ENCODE measurements at places on chromosomes 12 and 14.
A peak's percentile ranks its signal among the peaks of the same experiment; 100 is the strongest.

DNA sequence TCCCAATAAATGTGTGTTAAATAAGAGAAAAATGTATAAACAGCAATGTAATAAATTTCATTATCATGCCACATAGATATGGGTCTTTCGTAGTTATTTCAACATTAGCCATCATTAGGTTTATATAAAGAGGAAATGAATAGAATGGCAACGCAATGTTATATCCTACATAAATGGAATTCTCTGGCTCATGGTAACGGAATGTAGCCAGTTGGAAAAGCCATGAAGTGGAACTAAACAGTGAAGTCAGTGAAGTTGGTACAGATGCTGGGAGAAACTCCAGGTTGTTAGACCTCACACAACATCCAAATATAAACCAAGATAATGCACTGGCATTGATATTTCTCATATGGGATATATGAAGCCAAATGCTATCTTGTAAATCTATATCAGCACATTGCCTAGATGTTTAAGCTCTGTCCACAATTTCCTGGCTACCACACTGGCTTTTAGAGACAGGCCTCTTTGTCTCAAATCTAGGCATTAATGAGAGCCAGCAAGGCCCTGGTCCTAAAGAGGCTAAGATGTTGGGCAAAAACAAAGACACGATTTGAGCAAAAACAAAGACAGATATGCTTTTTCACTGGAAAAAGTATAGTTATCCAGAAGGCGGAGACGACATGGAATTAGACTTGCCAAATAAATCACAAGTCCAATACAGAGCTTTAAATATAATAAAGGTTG lies 861.0 kb downstream of the RPS29 start:
- peak; percentile 1 for DNase-seq

- peak; percentile 14 for DNase-seq
Observed at GRCh38 chr14:87869619-87870583, 123.1 kb downstream of the GALC start.

DNA sequence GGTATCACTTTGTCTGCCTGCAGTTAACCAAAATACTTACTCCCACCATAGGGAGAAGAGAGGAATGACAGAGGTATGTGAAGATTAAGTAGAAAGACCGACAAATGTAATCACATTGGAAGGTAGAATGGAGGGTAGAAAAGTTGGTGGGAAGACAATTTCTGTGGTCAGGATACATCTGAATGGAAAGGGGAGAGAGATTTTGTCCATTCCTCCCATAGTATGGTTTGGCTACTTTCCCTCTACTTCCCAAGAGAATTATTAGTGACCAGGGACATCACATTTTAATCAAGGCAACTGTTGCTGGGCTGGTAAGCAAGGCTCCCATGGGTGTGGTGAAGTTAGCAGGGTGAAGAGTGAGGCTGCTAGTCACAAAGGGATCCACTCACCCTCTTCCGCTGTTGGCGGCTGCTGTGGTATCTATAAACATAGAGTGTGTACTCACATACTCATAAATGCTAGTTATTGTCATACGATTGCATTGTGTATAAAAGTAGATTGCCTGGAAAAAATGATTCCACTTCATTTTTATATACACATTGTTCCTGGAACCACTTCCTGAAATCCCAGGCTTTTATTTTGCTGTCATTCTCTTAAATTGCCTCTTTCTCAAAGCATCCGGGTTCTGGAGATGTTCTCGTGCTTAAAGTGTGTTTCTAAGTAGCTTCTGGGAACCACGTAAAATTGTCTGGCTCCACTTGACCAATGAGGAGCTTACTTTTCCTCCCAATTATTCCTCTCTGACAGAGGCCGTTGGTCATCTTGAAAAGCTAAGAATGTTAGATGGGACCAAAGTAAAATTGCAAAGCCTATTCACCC lies 413.1 kb downstream of the ZFP36L1 start:
- no peak for DNase-seq

DNA sequence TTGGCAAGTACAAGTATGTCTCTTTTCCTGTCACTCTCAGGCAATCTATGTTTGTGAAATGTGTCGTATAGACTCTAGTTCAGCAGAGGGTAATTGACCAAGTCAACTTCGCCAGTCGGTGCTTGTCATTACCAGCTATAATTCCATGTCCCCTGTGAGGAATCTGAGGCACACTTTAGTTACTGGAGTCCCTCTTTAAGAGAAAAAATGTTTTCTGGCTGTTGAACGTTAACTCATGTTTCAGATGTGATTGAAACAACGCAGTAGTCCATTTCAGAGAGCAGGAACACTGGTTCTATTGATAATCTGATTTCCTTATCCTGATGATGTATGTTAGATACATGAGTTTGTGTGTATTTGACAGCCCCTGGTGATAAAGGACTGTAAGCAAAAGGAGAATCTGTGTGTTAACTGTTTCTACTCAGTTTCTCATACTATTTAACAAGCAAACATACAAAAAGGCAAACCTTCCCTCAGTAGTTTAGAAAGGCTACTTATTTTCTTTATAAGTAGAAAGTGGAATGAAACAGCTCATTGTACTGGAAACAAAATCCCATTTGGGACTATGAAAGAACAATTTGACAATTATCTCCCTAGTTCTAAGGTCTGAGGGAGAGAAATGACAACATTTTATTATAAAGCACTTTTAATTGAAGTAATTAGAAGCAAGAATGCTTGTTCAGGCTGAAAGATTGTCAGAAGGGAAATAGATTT lies 161.1 kb upstream of the TRHDE start:
- no peak for DNase-seq

- no peak for DNase-seq
Observed at GRCh38 chr14:29838752-29839151, 88.9 kb downstream of the PRKD1 start.

DNA sequence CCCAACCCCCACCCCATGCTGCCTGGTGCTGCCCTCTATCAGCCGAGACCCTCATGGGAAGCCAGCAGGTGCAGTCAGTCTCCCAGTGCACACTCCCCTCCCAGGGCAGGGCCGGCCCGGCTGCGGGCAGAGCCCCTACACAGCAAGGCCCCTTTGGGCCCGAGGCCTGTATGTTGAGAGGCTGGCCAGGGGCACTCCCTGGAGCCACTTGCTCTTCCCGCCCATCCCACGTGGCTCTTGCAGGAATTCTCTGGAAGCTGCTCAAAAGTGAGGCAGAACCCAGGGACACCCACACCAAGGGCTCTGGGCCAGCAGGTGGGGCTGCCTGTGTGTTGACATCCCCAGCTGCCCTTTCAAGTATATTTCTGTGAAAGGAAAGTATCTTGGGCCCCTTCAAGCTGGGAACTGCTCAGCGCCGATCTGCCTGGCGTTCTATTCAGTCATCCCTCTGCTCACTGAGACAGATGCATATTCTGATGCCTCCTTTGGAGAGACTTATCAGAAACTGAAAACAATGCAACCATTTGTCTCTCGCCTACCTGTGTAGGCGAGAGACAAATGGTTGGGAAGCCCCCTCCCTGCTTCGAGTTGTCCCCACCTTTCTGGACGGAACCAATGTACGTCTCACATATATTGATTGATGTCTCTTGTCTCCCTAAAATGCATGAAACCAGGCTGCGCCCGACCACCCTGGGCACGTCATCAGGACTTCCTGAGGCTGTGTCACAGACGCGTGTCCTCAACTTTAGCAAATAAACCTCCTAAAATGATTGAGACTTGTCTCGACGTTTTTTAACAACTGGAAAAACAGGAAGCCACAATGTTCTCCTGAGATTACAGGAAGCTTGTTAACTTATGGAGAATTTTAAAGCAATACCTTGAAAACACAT lies 6.0 kb downstream of the GPR132 start:
- DNase-seq: no peak
